ENCODE measurements at places on chromosomes 4 and X. TPM values are rescaled to one million over a fixed set of nuclear protein-coding genes. Genes with fewer than 3 reads are reported as not detected.
A peak's percentile ranks its signal among the peaks of the same experiment; 100 is the strongest.

DRD5 gene
- total RNA-seq = not detected

PDE6B gene
- 16.2 TPM for total RNA-seq

F9 gene
- not detected for total RNA-seq

CSAG2 gene
- not detected for total RNA-seq

GRCh38 chr4:17170131-17170530, 271.7 kb upstream of the LDB2 start:
- no peak for DNase-seq

- DNase-seq = no peak
Measured at GRCh38 chr4:4884611-4885010, 25.1 kb downstream of the MSX1 start.

GRCh38 chr4:147834480-147834879, 102.6 kb downstream of the ARHGAP10 start:
- DNase-seq = no peak

- DNase-seq = no peak
Measured at GRCh38 chrX:40010550-40011321, 87.0 kb downstream of the BCOR start.

DNA sequence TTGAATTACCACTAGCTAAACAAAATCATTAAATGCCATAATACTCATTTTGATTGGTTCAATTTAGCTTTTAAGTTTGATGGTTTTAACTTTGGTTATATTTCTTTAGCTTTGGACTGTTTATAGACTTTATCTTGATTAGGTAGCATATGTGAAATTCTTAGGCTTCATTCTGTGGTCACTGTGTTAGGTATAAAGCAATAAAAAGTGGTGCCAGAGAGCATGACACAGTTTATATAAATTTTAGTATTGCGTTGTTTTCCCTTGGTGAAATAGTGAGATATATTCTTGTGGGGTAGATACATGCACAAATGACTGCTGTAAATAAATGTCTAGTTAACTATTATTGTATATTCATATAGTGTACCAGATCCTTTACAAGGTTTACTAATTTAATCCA, 474.2 kb upstream of the GRID2 start:
- no peak for DNase-seq

GRCh38 chrX:17039826-17040225, 93.4 kb downstream of the REPS2 start:
- DNase-seq = no peak

- DNase-seq = no peak
Measured at GRCh38 chr4:86497980-86498862, 95.9 kb upstream of the PTPN13 start.

- peak; percentile 64 for DNase-seq
Measured at GRCh38 chrX:110412971-110413726, 54.5 kb downstream of the RTL9 start.

DNA sequence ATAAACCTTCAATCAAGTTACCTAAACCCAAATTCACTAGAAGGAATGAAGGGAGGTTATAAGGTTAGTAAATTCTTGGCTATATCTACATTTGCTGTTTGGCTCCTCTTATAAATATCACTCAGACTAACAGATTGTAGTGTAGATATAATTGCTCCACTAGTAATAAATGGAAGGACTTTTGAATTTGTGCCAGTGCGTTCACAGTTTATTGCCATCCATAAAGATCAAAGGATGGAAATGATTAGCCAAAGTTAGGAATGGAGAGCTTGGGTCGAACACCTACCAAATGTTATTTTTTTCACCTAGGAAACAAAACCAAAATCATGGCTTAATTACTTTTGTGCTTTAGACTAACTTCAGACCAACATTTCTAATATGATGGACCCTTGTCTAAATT, 9.2 kb downstream of the DTHD1 start:
- DNase-seq = no peak

- DNase-seq = no peak
Measured at GRCh38 chr4:3829211-3829955, 63.2 kb downstream of the ADRA2C start.

DNA sequence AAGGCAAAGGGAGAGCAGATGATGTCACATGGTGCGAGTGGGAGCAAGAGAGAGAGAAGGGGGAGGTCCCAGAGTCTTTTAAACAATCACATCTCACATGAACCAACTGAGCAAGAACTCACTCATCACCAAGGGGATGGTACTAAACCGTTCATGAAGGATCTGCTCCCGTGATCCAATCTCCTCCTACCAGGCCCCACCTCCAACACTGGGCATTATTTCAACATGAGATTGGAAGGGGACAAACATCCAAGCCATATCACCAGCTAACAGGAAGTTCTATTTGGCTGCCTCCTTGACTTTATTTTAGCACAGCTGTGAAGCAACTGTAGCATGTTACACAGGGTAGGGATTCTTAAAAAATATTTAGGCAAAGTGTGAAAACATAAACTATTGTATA, 102.5 kb downstream of the DDIT4L start:
- DNase-seq = no peak

All from uterus (tissue), 4 donors.